ENCODE measurements at places on chromosomes 16 and 17.

DNA sequence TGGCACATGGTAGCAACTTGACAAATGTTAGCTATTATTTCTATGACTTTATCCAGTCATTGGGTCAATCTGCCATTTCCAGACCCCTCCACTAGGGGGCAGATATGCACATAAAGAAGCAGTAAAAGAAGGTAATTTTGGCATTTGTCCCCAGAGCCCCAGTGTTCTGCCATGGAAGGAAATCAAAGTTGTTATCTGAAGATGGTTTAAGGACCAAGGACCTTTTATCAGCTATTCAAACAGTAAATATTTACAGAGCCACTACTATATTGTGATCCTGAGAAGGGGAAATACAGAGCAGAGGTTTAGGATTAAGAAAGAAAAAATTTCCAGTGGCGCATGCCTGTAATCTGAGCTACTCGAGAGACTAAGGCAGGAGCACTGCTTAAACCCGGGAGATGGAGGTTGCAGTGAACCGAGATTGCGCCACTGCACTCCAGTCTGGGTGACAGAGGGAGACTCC lies 20.0 kb downstream of the TRAF4 start:
- peak; percentile 69 for DNase-seq

GRCh38 chr17:67689534-67690177 lies 28.1 kb upstream of the NOL11 start:
- no peak for DNase-seq

GRCh38 chr17:82815790-82816305 lies 24.0 kb downstream of the ZNF750 start:
- no peak for DNase-seq

DNA sequence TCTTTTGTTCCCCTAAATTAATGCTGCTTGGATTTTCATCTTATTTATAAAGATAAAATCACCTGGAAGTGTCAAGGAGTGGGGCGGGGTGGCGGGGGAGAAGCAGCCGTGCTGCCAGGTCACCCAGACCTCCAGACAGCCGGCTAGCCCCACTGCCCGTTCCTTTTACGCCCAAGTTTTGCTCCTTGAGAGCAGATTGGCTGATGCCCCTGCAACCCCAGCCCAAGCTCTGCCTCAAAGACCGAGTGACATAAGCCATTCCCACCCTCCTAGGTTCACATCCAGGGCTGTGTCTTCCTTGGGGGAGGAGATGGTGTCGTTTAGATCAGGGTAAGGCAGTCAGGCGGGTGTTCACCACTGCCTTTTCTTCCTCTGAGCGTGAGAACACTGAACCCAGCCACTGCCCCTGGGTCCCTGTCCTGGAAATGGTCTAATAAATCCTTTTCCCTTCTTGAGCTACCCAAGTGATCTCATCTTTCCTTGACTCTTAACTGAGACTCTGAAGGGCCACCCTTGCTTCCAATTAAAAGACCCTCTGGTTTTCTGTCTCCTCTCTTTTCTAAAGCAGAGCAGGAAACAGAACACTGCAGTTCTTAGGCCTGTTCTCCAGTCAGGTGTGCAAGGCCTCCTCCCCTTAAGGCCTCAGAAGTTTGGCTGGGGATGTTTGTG lies 5.7 kb downstream of the PDF start:
- DNase-seq, result no peak

GRCh38 chr16:29974291-29975133 lies 844 bp downstream of the TAOK2 start:
- no peak for DNase-seq

GRCh38 chr17:83098241-83099085 lies 19.1 kb downstream of the METRNL start:
- DNase-seq, result no peak

DNA sequence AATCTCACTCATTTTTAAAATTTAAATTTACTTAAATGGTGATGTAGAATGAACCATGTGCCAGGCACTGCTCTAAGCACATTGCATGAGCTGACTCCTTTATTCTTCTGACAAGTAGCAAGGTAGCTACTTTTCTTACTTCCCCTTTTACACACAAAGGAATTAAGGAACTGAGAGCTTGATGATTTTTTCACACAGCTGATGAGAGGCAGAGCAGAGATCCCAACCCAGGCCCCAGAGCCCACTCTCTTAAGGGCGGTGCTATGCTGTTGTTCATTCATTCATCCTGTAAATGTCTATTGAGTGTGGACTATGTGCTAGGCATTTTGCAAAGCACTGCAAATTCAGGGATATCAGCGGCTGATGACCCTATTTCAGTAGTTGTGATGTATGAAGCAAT lies 17.9 kb downstream of the SEC14L5 start:
- DNase-seq, result no peak

- DNase-seq, result no peak
Measured at GRCh38 chr17:42944211-42944610, 20.0 kb downstream of the AARSD1 start.

DNA sequence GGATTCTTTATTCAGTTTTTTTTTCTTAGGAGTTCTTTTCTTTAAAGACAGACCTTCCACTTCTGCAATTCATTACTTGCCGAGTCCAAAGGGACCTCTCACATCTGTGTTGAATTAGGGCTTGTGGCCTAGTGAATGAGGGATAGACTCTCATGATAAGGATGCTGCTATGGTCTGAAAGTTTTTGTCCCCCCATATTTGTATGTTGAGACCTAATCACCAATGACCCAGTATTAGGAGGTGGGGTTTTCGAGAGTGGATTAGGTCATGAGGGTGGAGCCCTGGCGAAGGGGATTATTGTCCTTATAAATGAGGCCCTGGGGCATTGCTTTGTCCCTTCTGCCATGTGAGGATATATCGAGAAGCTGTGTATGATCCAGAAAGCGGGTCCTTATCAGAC lies 9.5 kb downstream of the KRT12 start:
- no peak for DNase-seq

Measured in SW 1271 (cell line).